ENCODE measurements at places on chromosomes 6 and 20.
A peak's percentile ranks its signal among the peaks of the same experiment; 100 is the strongest.

DNA sequence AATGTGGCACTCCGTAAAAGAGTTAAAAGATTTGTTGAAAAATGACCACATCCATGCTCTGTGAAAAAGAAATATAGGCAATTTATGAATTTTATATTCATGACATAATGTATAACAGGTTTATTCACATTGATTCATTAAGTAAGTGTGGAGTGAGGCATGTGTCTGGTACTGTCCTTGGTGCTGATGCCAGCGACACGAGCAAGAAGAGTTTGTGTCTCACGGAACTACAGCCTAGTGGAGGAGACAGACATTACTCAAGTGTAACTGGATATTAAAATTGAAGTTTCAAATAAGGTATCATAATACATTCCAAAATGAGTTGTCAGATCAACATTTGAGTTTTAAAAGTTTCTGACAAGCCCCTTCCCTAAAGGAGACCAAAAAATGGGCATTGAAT, 158.2 kb upstream of the PRND start:
- peaks cover 36% of the 10 kb centered on the region for H3K27me3 ChIP-seq
- H3K4me1 ChIP-seq = no peaks in the 10 kb centered on the region
- no peak overlapping the region for H3K4me3 ChIP-seq

- no peaks in the 10 kb centered on the region for H3K27me3 ChIP-seq
- no peak overlapping the region for H3K27ac ChIP-seq
- H3K4me1 ChIP-seq = no peaks in the 10 kb centered on the region
- H3K4me3 ChIP-seq = no peak overlapping the region
- no peaks in the 10 kb centered on the region for H3K36me3 ChIP-seq
Measured at GRCh38 chr6:77038807-77039206, 424.5 kb downstream of the HTR1B start.

DNA sequence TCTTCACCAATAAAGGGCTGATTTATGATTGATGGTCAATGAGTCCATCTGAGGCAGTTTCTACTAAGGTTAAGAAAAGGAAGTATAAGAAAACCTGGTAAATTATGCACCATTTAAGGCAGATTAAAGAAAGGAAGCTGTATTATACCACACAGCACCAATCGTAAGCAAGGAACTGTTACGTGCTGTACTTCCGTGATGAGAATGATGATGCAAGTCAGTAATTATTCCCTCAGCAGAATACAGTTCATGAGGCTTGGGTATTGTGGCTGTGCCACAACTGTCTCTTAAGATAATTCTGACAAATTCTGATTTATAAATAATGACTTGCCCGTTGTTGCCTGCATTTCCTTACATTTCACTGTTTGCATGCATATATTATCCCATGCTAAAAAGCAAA, 699.0 kb downstream of the HDGFL1 start:
- H3K27ac ChIP-seq = no peak overlapping the region
- H3K27me3 ChIP-seq = no peaks in the 10 kb centered on the region
- H3K36me3 ChIP-seq = no peaks in the 10 kb centered on the region
- H3K4me1 ChIP-seq = no peaks in the 10 kb centered on the region
- no peak for DNase-seq
- no peak overlapping the region for H3K4me3 ChIP-seq

GRCh38 chr20:38311491-38311890, 7.5 kb downstream of the BPI start:
- no peak overlapping the region for H3K4me3 ChIP-seq
- H3K36me3 ChIP-seq = no peaks in the 10 kb centered on the region
- DNase-seq = no peak
- H3K27me3 ChIP-seq = peaks cover 55% of the 10 kb centered on the region
- H3K4me1 ChIP-seq = no peaks in the 10 kb centered on the region

DNA sequence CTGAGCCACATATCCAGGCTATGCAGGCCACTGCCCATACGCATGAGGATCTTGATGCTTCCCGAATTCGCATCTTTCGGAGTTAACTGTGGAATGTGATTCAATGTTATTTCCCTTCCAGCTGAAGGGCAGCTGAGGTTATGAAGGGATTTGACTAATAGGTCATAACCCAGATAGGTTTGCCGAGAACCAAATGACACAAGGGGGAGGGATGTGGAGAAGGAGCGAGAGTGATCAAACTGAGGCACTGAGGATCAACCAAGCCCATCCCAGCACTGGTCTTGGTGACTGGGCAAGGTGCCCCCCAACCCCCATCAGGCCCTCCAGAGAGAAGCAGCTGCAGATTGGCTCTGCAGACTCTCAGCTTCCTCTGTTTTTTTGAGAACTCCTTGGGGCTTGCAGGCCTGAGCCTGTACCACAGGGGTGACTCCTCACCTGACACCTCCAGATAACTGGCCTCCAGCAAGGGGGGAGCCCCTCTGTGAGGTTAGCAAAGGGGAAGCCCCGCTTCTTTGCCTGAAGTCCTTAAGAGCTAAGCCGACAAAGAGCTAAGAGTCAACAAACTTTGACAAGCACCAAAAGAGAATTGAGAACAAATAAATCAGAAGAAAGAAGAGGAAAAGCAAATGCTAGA, 185.9 kb downstream of the PDE7B start:
- H3K4me3 ChIP-seq = no peak overlapping the region
- H3K36me3 ChIP-seq = no peaks in the 10 kb centered on the region
- H3K27me3 ChIP-seq = peaks cover 8% of the 10 kb centered on the region

DNA sequence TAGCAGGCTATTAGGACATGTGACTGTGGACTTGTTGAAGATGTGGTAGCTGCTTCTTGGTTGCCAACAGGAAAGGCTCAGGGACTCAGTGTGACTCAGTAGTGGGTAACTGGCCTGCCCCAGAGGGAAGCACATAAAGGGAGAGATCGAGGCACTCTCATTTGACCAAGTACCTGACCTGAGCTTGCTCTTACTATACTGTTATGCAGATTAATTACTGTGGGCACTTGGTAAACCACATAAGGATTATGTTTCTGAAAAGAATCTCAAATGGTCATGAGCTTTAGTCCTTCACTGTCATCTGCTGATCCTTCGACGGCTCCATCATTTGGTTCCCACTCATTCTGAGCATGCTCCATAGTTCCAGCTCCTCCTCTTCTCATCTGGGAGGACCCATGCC, 48.2 kb upstream of the RPL7L1 start:
- H3K27me3 ChIP-seq = no peaks in the 10 kb centered on the region
- H3K27ac ChIP-seq = peak overlapping the region; percentile 23
- H3K4me1 ChIP-seq = peaks cover 15% of the 10 kb centered on the region
- H3K4me3 ChIP-seq = no peak overlapping the region
- peaks cover 65% of the 10 kb centered on the region for H3K36me3 ChIP-seq

DNA sequence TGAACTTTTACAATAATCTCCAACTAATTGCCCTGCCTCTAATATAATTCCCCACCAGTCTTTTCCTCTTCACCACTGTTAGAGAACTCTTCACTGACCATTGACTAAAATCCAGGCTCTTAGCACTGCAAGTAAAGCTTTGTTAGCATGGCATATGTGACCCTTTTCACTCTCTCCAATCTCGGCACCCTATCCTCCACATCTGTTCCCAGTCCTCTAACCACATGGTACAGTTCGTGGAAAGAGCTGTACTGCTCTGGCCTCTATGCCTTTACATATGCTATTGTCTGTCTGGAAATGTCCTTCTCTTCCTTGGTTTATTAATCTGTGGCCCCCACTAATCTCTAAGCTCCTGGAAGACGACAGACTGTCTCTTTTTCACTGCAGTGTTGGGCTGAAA, 63.0 kb upstream of the EIF2S2 start:
- DNase-seq = no peak
- H3K4me1 ChIP-seq = no peaks in the 10 kb centered on the region
- H3K27me3 ChIP-seq = no peaks in the 10 kb centered on the region
- no peak overlapping the region for H3K4me3 ChIP-seq
- H3K27ac ChIP-seq = no peak overlapping the region

- H3K4me1 ChIP-seq = no peaks in the 10 kb centered on the region
- H3K4me3 ChIP-seq = no peak overlapping the region
- peaks cover 9% of the 10 kb centered on the region for H3K27me3 ChIP-seq
- H3K27ac ChIP-seq = no peak overlapping the region
Measured at GRCh38 chr6:83536034-83536646, 23.8 kb downstream of the PRSS35 start.

DNA sequence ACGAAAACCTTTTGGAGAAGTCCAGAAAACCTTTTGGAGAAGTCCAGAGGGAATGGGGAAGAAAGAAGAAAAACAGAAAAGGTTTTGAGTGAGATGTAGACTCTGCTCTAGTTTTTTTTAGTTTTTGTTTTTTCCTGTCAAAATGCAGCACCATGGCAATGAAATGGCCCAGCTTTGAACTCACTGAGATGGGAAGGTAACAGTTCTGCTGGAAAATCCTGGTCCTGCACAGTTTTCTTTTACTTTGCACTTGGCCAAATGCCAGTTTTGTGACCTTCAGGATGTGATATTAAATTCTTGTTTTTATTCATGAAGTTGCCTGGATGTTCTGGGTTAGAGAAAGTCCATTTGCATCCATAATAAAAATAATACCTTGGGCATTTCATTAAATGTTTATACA, 145.7 kb downstream of the CFAP61 start:
- H3K36me3 ChIP-seq = no peaks in the 10 kb centered on the region
- H3K4me3 ChIP-seq = no peak overlapping the region
- no peaks in the 10 kb centered on the region for H3K4me1 ChIP-seq
- H3K27me3 ChIP-seq = peaks cover 17% of the 10 kb centered on the region
- no peak overlapping the region for H3K27ac ChIP-seq
- DNase-seq = no peak

DNA sequence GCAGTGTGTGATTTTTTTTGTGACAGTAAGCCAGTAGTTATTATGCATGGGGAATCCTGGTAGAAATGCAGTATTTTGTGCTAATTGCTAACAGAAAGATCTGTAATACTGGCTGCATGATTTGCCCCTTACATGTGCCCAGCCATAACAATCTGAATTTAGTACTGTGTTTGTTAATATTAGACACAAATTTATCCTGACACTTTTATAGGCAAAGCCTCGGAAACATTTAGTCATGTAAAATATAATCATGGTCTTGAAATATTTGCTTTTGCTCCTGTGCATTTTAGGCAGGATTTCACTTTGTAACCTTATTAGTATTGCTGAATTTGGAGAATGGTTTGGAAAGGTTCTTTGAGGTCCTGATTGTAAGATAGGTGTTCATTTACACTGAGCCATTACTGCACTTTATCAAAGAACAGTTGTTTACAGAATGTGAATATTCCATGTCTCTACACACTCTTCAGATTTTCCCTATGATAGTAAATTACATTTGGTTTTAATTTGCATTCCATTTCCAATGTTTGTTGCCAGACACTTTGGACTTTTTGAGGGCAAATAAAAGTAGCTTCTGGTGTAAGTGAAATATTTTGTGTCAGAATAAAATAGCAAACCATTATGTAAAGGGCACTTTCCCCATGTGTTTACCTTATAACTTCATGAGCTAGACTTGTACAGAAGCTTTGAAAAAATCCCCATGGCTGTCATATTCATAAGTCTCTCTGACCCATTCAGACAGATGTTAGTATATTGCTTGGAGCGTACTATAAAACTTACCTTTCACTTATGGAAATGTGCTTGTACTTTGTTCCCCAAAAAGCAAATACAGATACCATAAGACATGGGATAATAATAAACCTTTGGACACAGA, 349.9 kb downstream of the ARHGAP18 start:
- no peaks in the 10 kb centered on the region for H3K36me3 ChIP-seq
- no peak overlapping the region for H3K4me3 ChIP-seq
- no peaks in the 10 kb centered on the region for H3K27me3 ChIP-seq
- H3K27ac ChIP-seq = no peak overlapping the region
- DNase-seq = no peak

- H3K4me3 ChIP-seq = no peak overlapping the region
- no peaks in the 10 kb centered on the region for H3K27me3 ChIP-seq
- H3K4me1 ChIP-seq = no peaks in the 10 kb centered on the region
- H3K36me3 ChIP-seq = no peaks in the 10 kb centered on the region
- no peak overlapping the region for H3K27ac ChIP-seq
Measured at GRCh38 chr6:93343476-93343875, 75.9 kb downstream of the EPHA7 start.

GRCh38 chr6:93820465-93821082, 401.2 kb upstream of the EPHA7 start:
- H3K4me1 ChIP-seq = no peaks in the 10 kb centered on the region
- H3K4me3 ChIP-seq = no peak overlapping the region
- H3K27me3 ChIP-seq = no peaks in the 10 kb centered on the region
- H3K27ac ChIP-seq = no peak overlapping the region

- no peak overlapping the region for H3K4me3 ChIP-seq
- H3K27ac ChIP-seq = no peak overlapping the region
- DNase-seq = no peak
- H3K4me1 ChIP-seq = no peaks in the 10 kb centered on the region
Measured at GRCh38 chr6:152063170-152063921, 255.9 kb downstream of the ESR1 start.

DNA sequence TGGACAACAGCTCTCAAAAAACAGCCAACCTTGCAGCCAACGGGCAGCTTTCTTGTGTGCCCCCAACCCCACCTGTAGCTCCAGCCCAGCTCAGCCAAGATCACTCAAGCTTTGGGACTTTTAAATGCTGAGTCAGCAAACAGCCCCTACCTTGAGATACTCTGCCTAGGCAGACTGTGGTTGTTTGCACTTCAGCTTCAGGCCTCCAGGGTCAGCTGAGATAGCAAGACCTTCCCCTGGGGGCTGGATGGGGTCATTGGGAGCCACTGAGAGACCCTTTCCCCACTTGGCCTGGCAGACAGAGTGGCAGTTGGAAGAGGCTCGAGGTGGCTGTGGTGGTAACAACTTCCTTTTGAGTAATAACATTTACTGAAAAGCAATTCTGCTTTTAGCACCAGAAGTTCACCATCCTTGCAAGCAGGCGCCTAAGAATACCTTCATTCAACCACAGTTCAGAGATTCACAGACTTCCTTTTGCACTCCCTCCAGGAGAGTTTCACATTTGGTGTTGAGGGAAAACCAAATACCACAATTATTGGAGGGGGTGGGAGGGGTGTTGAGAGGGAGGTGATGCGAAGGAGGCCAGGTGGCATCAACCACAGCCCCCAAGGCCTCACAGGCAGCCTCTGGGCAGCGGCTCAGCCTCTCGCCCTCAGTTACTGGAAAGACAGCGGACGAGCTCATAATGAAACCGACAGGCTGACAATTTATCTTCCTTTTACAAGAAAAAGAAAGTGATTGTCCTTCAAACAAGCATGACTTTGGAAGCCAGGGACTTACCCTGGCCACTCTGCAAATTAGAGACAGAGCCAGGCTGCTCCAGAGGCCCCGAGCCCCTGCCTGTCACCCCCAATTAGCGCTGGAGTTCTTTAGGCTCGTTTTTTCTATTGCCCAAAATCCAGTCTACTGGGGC, 148.1 kb downstream of the CEBPB start:
- peak overlapping the region; percentile 99 for H3K27ac ChIP-seq
- DNase-seq = peak; percentile 77
- H3K4me1 ChIP-seq = peaks cover 64% of the 10 kb centered on the region
- peak overlapping the region; percentile 70 for H3K4me3 ChIP-seq

GRCh38 chr6:13034316-13034715, 294.0 kb downstream of the TBC1D7 start:
- H3K27me3 ChIP-seq = peaks cover 32% of the 10 kb centered on the region
- no peaks in the 10 kb centered on the region for H3K36me3 ChIP-seq
- no peak overlapping the region for H3K4me3 ChIP-seq
- H3K27ac ChIP-seq = no peak overlapping the region
- DNase-seq = no peak
- H3K4me1 ChIP-seq = no peaks in the 10 kb centered on the region
